Inflammatory macrophage (primary cell): ENCODE measurements at places on chromosomes 4 and X.
A peak's percentile ranks its signal among the peaks of the same experiment; 100 is the strongest.

GRCh38 chr4:148173397-148174017, 268.7 kb downstream of the NR3C2 start:
- DNase-seq: no peak

GRCh38 chr4:57374866-57375595, 264.8 kb upstream of the IGFBP7 start:
- DNase-seq: no peak

DNA sequence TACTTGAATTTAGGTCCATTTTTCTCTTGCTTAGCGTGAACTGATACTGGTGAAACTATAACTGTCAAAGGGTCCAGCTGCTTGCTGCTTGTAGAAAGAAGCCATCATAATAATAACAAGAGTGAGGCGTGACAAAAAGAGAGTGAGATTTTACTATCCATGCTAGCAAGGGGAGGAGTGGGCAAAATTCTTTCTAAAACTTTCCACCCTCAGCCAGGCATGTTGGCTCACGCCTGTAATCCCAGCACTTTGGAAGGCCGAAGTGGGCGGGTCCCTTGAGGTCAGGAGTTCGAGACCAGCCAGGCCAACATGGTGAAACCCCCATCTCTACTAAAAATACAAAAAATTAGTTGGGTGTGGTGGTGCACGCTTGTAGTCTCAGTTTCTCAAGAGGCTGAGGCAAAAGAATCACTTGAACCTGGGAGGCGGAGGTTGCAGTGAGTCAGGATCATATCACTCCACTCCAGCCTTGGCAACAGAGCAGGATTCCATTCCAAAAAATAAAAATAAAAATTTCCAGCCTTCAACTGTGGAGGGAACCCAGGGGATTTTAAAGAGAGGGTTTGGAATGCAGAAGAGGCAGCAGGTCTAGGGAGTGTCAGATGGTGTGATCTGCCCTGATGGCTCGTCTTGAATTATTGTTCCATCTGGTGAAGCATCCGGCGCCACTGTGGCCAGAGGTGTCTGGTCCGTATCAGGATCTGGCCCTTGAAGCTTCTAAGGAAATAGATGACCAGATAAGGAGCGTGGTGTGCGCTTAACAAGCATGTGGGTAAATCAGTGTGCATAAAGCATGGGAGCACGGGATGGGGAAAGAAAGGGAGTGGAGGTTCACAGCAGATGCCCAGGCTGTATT, 51.8 kb downstream of the LRP2BP start:
- no peak for DNase-seq

DNA sequence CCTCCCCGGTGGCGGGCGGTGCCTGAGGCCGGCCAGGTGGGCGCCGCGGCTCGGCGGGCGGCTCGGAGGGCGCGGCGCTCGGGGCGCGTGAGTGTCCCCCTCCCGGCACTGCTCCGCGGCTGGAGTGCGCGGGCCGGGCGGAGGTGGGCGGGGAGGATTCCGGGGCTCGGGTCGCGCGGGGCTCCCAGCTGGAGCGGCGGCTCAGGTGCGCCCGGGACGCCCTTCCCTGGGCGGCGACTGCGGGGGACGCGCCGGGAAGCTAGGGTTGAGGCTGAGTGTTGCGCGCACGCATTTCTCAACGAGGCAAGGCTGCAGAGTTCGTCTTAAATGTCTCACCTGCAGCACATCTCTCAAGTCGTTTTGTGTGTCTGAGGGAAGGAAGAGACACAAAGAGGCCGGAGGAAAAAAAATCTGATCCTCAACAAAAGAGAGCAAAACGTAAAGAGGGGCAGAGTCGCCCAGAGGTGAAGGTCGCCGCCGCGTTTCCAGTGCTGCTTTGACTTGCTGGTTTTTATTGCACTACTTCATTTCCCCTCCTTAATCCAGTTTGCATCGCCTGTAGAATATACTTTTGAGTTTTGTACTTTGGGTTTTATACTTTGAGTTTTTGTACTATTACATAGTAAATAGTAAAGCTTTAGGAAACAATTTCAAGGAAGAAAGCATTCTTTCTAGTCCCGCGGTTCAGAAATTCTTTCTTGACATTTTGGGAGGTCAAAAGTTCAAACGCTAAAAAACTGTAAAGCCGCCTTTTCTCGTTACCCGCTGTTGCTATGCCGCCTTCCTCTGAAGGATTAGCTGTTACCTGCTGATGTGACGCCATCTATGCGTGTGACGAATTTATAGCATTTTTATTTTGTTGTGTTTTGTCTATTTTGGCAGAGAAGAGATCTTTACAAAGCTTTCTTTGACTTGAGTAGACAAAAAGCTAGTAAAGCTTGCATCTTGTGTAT, 106.5 kb upstream of the STOX2 start:
- DNase-seq: no peak

DNA sequence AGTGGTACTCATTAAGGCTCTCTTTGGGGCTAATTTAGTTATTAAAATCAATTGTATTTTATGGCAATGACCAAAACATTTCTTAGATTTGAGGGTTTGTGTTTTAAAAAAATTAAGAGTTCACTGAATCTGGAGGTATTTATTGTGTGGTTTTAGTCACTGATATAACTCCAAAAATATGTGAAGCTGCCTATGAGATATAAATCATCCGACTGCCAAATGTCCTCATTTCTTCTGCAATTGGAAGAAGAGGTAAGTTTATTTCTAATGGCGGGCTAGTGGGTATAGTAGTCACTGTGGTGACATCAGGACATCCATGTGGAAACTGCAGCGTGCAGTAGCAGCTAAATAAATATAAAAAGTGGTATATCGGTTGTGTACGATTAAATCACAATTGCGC, 205.5 kb downstream of the MID1 start:
- DNase-seq: no peak

- no peak for DNase-seq
Measured at GRCh38 chrX:41785685-41786084, 61.7 kb downstream of the GPR82 start.

- DNase-seq: peak; percentile 2
Measured at GRCh38 chrX:46713672-46714490, 45.0 kb downstream of the SLC9A7 start.

DNA sequence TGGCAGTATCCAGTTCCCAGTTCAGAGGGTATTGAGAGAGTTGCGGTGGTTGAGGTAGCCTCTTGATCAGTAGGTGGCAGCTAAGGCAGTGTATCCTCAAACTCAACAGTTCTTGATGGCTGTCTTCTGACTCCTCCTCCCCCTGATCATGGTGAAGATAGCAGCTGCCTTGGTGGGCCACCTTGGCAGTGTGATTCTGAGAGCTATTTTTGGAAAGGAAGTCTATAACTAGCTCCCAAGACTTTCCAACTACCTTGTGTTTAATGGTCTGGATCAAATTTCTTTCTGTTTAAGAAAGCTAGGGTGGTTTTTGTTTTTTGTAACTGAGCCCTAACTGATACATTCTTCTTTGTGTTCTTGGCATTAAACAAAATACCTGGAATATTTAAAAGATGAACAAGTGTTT, 10.5 kb upstream of the TBC1D19 start:
- DNase-seq: no peak

- no peak for DNase-seq
Measured at GRCh38 chr4:68912807-68913206, 38.8 kb downstream of the UGT2A3 start.

DNA sequence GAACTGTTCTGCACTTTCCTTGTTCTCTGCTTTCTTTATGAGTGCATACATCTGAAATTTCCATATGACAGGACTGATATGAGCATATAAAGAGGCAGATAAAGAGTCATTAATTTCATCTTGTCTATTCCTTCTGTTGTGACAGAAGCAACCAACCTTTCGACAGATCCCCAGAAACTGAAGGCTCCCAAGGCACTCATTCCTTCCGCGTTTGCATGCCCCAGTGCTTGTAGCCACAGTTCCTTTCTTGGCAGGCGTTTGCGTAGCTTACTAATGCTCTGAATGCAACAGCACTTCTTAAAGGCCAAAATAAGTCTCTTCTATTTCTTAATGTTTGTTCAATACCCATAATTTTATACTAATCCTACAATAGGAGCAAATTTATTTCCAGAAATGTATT, 94.0 kb upstream of the TBL1X start:
- DNase-seq: peak; percentile 64

GRCh38 chrX:86148024-86148511, at the start of gene DACH2:
DACH2 (plus strand) TSS chrX:86148451.
- DNase-seq: no peak

DNA sequence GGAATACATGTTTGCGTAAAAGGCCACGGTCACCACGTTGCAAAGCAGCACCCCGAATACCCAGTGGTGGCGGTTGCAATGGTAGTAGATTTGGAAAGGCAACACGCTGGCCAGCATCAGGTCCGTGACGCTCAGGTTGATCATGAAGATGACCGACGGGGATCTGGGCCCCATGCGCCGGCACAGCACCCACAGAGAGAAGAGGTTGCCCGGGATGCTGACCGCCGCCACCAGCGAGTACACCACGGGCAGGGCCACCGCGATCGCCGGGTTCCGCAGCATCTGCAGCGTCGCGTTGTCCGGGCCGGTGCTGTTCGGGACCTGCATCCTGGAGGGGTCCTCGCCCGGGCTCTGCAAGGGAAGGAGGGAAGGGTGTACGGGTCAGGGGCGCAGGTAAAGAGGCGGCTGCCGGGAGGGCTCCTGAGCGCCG, 13.5 kb upstream of the ASMTL start:
- no peak for DNase-seq

GRCh38 chr4:158610790-158611189, 60.9 kb downstream of the C4orf46 start:
- DNase-seq: peak; percentile 18

GRCh38 chr4:170497689-170498088, 407.9 kb upstream of the AADAT start:
- no peak for DNase-seq

DNA sequence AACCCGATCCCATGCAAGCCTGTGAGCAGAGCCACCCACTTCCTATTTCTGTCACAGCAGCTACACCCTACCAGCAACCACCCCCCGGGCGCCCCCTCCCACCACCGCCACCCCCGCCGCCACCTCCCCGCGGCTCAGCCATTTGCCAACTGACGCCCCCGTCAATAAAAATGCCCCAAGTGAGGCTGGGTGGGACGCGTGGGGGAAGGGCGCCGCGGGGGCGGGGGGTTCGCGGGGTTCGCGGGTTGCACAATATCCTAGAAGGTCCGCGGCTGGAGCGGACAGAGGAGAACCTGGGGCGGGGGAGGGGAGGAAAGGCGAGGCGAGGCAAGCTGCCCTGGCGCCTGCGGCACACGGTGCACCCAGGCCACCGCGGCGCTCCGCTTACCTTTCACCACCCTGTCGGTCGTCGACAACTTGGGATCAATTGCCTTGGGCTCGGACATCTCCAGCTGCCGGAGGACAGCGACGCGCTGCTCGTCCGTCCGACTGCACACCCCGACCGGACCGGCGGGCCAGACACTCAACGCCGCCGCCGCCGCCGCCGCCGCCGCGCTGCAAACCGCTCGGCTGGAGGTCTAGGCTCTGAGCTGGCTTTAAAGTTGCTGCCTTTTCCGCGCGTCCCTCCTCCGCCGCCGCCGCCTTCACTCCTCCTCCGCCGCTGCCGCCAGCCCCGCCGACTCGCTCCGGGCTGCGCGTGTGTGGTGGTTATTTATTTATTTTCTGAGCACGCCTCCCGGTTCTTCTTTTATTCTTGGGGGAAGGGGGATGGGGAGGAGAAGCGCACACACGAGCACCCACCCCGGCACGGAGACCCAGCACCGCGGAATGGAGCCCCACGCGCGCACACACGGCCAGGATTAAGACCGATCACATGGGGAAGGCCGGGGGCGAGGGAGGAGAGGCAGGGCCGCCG, 717 bp downstream of the PPP3CA start:
- peak; percentile 62 for DNase-seq

- peak; percentile 83 for DNase-seq
Measured at GRCh38 chr4:54217642-54218495, 11.2 kb upstream of the PDGFRA start.

- DNase-seq: peak; percentile 53
Measured at GRCh38 chrX:13659063-13659462, 6.1 kb downstream of the TCEANC start.

GRCh38 chrX:3461397-3462165, 115.1 kb upstream of the MXRA5 start:
- peak; percentile 2 for DNase-seq

DNA sequence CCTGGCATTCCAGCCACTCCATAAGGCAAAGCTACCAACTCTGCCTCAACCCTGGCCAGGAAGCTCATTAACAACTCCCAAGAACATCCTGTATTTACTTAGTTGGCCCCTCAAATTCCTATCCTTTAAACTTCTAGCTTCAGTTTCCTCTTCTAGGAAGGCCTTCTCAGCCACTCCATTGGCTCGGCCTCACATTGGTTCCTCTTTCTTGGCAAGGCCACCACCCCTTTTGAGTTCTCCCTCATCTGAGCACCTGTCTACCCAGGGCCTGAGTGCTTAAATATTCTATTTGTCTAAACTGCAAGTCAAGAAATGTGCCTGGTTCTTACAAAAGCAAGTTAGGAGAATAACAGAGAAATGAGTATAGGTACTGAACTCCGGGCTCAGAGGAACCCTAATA, 10.0 kb downstream of the SMC1A start:
- DNase-seq: peak; percentile 4

- DNase-seq: no peak
Measured at GRCh38 chr4:189136462-189136861, 804.2 kb upstream of the FRG1 start.

GRCh38 chr4:159384632-159385031, 281.8 kb downstream of the RAPGEF2 start:
- no peak for DNase-seq

- no peak for DNase-seq
Measured at GRCh38 chr4:126364311-126364911, 1049.7 kb downstream of the FAT4 start.

- no peak for DNase-seq
Measured at GRCh38 chr4:174810834-174811233, 18.2 kb downstream of the GLRA3 start.

DNA sequence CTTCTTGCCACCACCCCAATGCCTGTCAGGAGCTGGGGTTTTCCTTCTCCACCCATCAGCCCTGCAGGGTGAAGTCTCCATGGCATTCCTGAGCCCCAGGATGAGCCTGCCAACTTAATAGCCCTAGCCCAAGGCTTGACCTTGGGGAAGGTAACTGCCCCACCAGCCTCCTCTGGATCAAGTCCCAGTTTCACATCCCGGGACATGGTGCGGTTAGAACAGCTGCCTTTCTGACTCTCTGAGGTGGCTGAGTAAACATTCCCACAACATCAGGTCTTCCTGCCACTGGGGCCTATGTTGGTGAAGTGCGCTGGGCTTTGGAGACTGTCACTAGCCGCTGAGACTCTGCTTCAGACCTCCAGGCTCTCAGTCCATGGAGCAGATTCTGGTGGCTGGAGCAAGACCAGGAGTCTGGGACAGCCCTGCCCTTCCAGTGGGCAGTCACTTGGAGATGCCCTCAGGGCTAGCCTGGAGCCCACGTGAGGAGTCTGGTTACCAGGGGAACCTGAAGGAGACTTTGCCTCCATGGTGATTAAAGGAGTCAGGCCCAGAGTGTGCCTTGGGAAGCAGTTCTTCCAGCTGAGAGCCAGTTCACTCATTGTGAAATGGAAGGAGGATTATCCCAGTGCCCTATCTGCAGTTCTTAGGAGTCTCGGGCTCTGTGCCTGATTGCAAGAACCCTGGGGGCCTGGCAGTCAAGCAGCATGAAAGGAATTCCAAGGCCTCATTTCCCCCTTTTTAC, 56.8 kb downstream of the SMIM20 start:
- DNase-seq: no peak

GRCh38 chr4:177385576-177386277, 56.5 kb downstream of the AGA start:
- DNase-seq: no peak

GRCh38 chr4:138249132-138249531, 7.0 kb upstream of the SLC7A11 start:
- no peak for DNase-seq
